ENCODE measurements at places on chromosomes 6 and 20.

DNA sequence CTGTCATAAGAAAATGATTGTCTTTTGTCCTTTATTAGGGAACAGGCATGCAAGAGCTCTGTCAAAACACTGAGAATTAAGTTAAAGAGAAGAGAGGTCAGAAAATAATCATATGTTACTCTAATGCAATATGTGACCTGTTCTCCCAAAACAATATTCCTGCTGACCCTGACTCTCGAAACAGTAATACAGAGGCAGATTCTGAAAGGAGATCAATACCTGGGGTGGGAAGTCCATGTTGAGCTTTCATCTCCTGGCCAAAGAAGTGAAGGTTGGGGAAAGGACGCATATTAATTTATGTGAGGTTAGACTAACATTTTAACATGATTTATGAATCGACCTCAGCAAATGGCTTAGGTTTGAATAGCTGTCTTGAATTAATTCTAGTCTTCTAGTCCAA, 243.0 kb downstream of the PTPRK start:
- DNase-seq: no peak

- no peak for DNase-seq
Measured at GRCh38 chr6:165729307-165729936, 66.4 kb upstream of the PDE10A start.

DNA sequence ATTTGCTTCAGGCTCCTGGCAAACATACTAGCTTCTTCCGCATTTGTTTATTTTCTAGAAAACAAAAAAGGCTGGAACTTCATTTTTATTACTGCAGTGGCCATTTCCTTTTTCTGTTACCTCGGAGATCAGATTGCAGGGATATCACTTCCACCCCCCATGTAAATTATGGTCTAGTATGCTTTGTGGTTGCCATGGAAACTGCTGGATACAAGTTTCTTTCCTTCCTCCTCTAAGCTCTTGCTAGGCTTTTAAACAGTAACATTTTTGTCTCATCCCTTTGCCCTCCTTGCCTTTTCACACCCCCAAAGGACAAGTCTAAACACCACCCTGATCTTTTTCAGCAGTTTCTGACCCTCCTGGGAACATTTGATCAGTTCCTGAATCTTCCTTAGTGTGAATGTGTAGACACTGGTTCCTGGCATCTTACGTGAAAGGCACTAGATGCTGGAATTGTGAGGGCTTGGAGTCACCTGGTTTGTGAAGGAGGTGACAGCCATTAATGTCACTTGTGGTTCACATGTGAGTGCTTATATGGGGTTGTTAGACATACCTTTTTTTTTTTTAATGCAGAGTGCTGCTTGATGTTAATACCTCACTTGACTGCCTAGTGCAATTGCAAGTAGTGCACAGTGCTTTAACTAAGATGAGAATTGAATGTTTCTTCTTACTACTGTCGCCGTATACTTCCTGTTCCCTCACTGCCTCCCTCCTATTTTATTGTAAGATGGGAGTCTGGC, 181.6 kb downstream of the JARID2 start:
- DNase-seq: no peak

DNA sequence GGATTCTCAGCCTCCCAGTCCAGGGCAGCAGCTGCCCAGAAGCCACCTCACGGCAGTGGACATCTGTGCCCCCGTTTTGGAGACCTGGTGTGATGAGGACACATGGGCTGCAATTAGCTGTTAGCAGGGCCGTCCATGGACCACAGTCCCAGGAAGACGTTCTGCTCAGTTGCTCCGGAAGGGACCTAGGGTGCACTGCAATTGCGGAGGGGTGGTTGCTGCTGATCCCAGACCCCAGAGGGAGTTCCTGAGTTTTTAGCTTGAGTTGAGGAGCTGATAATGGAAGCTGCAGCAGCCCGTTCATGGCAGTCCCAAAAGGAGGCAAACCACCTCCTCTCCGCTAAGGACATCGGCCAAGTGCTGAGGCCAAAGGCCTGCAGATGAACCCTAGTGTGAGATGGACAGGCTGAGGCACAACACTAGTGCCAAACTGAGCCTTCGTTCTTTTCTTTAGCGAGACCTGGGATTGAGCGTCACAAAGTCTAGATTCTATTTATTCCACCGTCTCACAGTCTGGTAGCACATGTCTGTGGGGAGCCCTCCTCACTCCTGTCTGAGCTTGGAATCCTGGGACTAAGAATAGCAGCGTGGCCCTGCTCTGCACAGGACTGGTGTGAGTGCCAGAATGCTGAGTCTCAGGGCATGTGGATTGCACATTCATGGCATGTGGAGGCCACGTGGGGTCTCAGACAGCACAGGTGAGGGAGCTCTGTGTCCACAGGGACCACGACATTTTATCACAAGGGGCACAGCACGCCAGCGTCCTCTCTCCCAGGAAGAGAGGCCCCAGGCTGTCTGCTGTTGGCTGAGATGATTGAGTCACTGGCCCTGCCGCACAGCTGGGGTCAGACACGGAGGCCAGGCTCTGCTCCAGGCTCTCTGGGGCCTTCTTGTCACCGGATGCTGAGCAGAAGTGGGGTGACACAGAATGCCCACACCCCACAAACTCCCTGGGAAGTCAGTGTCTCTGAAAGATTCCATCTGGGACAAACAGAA, 113.4 kb downstream of the PSMB1 start:
- no peak for DNase-seq

DNA sequence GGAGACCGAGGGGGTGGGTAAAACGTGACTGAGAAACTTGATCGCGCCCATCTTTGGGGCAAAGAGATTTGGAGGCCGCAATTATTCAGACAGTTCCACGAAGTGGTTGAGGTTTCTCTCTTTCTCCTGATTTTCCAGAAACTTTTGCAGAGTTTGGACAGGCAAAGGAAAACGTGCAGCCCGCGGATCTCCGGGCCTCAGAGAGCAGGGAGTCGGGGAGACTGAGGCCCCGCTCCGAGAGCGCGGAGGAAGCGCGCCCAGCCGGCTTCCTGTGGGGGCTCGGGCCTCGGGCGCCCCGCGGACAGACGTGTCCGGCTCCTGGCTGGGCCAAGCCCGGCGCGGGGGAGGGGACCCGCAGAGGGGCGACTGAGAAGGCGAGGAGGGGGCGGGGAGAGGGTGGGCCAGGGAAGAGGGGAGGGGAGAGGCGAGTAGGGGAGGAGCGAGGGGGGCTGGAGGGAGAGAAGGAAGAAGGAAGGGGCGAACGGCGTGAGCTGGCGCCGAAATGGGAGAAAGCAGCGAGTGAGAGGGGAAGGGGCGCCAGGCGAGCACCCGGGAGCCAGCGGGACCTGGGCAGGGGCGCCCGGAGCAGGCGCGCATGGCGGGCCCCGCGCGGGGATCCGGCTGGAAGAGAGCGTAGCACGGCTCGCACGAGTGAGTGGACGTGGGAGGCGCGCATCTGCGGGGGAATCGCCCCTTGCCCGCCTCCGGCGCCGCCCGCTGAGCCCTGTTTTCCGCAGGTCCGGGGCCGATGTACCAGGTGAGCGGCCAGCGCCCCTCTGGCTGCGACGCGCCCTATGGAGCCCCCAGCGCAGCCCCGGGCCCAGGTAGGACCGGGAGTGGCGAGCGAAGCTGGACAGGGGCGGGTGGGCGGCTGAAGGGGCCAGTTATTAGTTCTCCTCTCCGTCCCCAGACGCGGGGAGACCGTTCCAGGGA, at the start of gene MDFI:
TSS of gene MDFI (plus strand) at position 467 of the 933 bp plus-strand sequence. CDS start at position 749, 282 bp downstream.
- no peak for DNase-seq

DNA sequence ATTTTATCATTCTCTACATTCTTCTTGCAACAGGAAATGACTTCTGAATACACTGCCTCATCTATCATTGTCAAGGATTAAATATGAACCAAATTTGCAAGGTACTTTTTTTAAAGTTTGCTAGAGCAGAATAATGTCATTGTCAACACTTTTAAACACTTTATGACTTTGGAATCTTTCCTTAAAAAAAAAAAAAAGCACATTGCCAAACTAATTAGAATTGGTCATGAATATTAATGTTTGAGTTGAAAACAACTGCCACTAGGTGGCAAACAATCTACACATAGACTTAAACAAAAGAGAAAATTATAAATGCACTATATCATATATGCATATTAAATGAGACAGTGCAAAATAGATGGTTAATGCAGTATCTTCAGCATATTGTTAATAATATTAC, 32.5 kb upstream of the TMEM244 start:
- no peak for DNase-seq

- DNase-seq: peak; percentile 9
Measured at GRCh38 chr20:44596010-44596409, 13.6 kb downstream of the PKIG start.

GRCh38 chr6:121603486-121603885, 168.0 kb downstream of the GJA1 start:
- DNase-seq: no peak

- DNase-seq: no peak
Measured at GRCh38 chr6:10862361-10862760, 19.5 kb downstream of the GCM2 start.
